Foreskin keratinocyte (primary cell): ENCODE measurements at places on chromosomes 1 and 21.

GRCh38 chr1:244381878-244382565 lies 69.7 kb downstream of the ADSS2 start:
- no peak for DNase-seq

- no peak for DNase-seq
Observed at GRCh38 chr1:197674286-197674685, 101.0 kb downstream of the DENND1B start.

GRCh38 chr21:41678924-41679318 lies 87.9 kb downstream of the RIPK4 start:
- DNase-seq = peak; percentile 99

GRCh38 chr1:229434005-229434640 lies at the start of gene ACTA1:
ACTA1 (minus strand) TSS chr1:229434094; CDS start chr1:229433115, 979 bp downstream.
- DNase-seq = no peak

DNA sequence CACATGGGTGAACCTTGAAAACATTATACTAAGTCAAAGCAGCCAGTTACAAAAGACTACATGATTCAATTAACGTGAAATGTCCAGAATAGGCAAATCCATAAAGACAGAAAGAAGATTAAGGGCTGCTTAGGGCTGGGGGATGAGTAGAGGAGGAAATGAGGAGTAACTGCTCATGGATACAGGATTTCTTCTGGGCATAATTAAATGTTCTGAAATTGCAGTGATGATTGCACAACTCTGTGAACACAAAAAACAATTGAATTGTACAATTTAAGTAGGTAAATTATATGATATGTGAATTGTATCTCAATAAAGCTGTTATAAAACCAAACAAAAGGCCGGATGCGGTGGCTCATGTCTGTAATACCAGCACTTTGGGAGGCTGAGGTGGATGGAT lies 52.2 kb downstream of the RERE start:
- no peak for DNase-seq

DNA sequence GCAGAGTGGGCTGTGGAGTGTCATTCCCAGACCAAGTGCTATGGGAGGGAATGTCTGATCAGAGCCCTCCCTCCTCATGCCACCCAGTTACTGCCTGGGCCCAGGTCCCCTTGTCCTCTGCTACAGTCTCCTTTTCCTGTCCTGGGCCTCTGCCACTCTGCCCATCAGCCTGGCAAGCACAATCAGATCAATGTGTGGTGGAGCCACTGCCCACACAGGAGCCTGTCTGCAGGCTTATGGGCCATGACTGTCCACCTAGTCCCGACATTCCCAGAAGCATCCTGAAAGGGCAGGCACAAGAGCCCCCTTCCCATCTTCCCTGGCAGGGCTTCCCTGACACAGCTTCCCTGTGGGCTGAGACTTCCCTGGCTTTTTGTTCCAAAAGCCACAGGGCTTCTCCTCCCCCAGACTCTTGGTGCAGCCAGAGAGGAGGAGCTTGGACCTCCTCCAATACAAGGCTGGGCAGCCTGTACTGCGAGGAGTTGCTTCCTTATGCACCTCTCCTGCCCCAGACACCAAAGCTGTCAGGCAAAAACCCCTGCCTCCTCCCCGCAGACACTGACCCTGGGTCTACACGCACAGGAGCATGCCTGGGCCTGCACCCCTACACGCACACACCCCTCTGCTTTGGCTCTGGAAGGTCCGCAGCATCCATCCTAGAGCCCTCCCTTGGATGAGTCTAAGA lies 29.2 kb upstream of the CNTN2 start:
- DNase-seq = no peak

- peak; percentile 55 for DNase-seq
Observed at GRCh38 chr1:115748401-115749150, 19.9 kb downstream of the CASQ2 start.

DNA sequence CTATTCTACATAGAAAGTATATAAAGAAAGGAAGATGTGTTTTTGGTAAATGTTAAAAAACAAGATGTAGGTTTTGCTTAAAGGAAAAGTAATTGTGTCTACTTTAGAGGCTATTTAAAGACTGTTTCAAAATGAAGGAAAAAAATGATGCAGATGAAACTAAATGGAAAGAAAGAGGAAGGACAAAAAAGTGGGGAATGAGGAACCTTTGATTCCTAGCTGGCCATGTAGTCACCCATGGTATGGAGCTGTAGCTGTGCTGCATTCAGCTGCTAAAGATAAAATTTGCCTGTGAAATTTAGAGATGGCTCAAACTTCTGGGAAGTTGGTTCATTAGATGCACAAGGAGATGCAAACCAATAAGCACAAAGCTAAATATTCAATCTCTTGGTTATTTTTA lies 86.8 kb upstream of the SERBP1 start:
- DNase-seq = no peak

DNA sequence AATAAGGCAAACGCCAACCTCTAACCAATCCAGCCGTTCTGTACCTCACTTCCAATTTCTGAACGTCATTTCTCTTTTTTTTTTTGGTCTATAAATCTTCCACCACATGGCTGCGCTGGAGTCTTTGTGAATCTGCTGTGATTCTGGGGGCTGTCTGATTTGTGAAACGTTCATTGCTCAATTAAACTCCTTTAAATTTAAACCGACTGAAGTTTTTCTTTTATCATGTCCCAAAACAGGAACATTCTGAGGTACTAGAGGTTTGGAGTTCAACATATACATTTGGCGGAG lies 65.5 kb upstream of the BACH1 start:
- DNase-seq = no peak

DNA sequence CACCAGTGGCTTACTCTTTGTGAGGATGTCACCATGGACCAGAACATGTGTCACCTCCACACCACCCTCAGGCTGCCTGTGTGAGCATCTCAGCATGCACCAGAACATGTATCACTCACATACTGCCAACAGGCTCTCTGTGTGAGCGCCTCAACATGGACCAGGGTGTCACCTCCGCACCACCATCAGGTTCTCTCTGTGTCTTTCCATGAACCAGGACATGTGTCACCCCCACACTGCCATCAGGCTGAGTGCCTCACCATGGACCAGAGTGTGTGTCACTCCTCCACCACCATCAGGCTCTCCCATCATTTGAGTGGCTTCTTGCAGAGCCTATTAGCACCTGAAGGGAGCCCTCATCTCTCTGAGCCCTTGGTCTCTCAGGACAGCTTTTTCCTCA lies 125.2 kb downstream of the ZNF648 start:
- DNase-seq = no peak

DNA sequence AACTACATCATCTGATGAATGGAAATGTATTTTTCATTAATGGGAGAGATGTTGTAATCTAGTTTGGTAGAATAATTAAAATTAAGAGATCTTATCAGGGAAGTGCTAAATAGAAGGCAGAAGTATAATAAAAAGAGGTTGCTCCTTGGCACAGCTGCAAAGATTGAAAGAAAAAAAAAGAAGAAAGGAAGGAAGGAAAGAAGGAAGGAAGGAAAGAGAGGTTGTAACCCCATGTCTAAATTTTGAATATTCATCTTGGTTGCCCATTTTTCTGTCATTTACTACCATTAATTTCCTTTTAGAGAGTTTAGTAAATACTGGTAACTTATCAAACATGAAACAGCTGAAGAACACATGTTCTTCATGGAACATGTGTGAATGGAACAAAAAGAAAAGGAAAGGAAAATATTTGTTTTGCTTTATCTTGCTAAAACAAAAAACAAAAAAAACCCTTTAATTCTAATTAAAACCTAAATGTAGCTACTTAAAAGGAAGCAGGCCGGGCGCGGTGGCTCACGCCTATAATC lies 10.5 kb upstream of the MDM4 start:
- no peak for DNase-seq

GRCh38 chr1:166975361-166976129 lies at the start of gene ILDR2:
ILDR2 (minus strand) TSS chr1:166975540; CDS start chr1:166975268, 272 bp downstream.
- no peak for DNase-seq

- no peak for DNase-seq
Observed at GRCh38 chr1:166026143-166026542, 140.7 kb downstream of the FAM78B start.

- DNase-seq = no peak
Observed at GRCh38 chr1:228992044-228992443, 256.8 kb downstream of the RHOU start.

DNA sequence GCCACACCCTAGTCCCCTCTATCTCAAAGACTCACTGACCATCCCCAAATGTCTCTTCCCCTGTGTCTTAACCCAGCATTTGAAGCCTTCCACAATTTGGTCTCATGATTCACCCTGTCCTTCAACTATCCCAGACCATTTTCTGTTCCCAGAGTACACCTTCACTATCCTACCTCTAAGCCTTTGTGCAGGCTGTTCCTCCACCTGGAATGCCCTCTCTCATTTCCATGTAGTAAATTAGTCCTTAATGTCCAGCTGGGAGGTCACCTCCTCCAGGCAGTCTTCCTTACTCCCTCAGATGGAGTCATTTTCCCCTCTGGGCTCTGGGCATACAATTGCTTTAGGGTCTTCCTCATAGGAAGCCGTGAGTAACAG lies 31.1 kb upstream of the EPB41 start:
- no peak for DNase-seq

GRCh38 chr1:152448095-152448494 lies 34.0 kb upstream of the CRNN start:
- DNase-seq = no peak

- DNase-seq = no peak
Observed at GRCh38 chr1:9121496-9122409, 7.1 kb downstream of the GPR157 start.

DNA sequence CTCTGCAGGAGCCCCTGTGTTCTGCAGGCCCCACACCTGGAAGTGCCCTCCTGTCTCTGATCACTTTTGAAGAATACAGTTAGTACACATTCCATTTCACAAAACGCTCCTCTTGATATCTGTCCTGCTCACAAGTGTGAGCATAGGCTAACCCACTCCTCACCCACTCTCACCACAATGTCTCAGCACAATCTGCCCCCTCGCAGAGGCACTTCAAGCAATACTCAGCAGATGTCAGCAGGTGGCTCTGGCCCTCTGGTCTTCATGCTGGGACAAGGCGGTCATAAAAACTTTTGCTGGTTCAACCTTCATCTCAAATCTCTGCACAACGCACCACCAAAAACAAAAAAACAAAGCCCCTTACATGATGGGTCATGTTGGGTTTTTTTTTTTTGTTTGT lies 671.2 kb downstream of the MATN1 start:
- no peak for DNase-seq

DNA sequence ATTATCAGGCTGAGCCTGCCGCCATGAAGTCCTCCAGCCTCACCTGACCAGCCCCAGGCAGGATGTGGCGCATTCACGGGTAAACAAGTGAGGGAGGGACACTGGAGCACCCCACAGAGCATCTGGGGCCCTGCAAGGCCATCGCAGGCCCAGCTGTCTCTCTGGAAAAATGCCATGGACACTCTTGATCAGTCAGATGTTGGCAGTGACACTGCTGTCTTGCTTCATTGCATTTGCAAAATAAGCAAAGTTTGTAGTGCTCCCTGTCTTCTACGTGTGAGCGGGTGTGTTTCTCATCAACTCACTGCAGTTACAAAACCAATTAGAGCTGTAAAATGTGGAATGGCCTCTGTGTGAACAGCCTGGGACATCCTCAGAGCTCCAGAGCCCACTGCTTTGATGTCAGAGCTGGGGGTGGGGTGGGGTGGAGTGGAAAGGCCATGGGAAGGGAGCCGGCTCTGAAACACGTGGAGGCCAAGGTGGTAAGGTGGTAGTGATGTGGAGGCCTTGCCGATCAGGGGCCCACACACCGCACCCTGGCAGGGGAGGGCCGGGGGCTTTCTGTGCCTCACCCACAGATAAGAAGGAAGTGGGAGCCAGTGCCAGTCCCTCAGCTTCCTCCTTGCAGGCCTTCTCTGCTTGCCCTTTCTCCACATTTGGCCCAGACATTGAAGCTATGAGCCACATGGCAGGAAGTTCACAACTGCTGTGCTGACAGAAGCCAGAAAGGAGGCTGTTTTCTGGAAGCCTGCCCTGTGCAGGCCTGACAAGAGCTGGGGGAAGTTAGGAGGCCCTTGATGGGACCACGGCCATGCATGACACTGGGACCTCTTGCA lies 254.9 kb downstream of the RHOU start:
- no peak for DNase-seq

- peak; percentile 98 for DNase-seq
Observed at GRCh38 chr1:44721485-44722361, 9.2 kb downstream of the RNU5D-1 start.

- DNase-seq = no peak
Observed at GRCh38 chr1:82153272-82153629, 352.5 kb downstream of the ADGRL2 start.

- DNase-seq = no peak
Observed at GRCh38 chr1:167718914-167719691, 2.7 kb upstream of the MPZL1 start.

DNA sequence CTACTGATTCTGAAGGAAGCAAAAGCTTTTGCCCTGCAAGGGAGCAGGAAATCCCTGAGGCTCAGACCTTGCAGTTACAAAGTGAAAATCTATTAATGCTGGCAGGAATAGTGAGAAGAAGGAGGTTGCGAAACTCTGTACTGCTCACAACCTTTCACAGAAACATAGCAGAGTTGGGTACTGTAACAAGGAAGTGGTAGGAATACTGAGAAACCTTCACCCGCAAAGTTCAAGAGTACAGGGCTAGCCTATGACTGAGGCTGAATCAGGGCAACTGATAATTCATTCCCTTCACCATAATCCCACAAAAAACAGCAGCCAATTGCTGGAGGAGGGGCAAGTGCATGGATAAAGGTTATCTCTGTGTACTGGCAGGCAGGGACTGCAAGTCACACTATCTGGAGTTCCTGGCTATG lies 23.9 kb upstream of the KCTD3 start:
- peak; percentile 73 for DNase-seq

- DNase-seq = no peak
Observed at GRCh38 chr1:208009706-208010444, 99.0 kb upstream of the CD34 start.

GRCh38 chr21:31220575-31220974 lies 123.5 kb downstream of the TIAM1 start:
- peak; percentile 46 for DNase-seq

- no peak for DNase-seq
Observed at GRCh38 chr1:86951430-86951829, 37.0 kb downstream of the HS2ST1 start.

GRCh38 chr1:46171351-46171750 lies 3.5 kb upstream of the TSPAN1 start:
- DNase-seq = no peak

DNA sequence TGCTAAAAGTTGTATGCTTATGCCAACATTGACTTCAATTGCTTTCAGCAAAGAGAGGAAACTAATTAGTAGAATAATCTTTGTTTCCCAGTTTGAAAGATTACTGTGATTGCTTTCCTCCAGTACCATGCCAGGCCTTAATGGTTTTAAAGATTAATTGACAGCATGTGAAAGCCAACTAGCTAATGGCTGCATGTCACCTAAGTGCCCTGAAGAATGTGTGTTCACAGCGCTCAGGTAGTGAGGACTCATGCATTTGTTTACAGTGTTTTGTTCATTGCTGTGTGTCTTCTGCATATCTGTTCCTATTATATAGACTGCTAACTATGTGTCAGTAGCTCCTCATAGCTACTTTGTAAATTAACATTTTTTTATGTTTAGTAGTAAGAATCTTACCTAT lies 335.6 kb downstream of the LRRIQ3 start:
- no peak for DNase-seq

DNA sequence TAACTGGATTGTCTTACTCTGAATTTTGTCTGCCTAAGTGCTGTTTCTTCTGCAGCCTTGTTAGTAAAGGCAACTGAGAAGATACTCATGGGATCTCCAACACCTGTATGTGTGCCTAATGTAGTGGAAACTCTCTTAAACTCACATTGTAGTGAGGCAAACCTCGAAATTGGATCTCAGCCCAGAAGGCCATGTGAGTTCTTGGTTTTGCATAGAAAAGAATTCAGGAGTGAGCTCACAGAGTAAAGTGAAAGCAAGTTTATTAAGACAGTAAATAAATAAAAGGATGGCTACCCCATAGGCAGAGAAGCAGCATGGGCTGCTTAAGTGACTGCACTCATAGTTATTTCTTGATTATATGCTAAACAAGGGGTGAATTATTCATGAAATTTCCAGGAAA lies 1344.7 kb downstream of the NCAM2 start:
- peak; percentile 26 for DNase-seq
